EH (cell line): ENCODE measurements at places on chromosomes 4 and X.

DNA sequence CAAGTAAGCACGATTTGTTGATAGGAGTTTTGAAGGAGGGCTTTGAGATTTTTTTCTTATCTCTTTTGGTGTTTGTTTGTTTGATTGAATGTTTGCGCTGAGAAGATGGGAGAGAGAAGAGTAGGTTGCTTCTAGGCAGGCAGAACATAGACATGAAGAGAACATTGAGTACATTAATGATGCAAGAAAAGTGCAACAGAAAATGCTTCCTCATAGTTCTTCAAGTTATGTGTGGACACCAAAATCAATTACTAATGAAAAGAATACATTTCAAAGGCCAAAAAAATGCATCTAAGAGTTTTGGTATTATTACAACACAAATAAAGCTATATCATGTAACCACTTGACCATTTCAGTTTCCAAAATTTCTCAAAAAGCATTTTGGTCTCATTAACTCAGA, 191.0 kb upstream of the PPARGC1A start:
- DNase-seq: no peak

- DNase-seq: no peak
Observed at GRCh38 chr4:26463386-26463785, 26.9 kb downstream of the CCKAR start.

- DNase-seq: no peak
Observed at GRCh38 chr4:44777115-44777514, 50.8 kb upstream of the GNPDA2 start.

GRCh38 chr4:128906581-128906980, 97.1 kb downstream of the JADE1 start:
- no peak for DNase-seq

DNA sequence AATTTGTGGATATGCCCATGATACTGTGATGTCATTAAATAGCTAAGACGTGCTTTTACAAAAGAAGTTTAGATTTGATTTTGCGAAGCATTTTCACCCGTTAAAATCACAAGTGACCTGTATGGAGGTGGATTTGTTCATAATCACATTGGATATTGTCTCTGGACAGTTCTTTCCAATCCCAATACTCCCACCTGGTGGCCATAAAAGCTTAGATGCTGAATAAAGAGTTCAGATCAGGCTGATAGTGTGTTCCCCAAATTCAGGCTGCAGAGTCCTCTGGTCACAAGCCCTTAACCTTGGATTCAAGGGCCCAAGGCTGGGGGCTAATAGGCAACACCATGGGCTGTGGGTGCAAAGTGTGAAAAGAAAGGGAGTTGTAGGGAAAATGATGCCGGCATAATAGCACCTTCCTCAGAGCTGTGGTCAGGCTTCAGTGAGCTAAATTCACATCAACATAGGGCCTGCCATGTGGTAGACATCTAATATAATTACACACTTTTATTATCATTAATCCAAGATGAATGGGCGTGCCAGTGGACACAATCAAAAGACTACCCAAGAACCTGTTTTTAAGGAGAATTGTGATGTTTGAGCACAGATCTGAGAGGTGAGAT, 28.1 kb downstream of the SMIM43 start:
- DNase-seq: peak; percentile 70

- no peak for DNase-seq
Observed at GRCh38 chr4:61533140-61533539, 333.0 kb downstream of the ADGRL3 start.

DNA sequence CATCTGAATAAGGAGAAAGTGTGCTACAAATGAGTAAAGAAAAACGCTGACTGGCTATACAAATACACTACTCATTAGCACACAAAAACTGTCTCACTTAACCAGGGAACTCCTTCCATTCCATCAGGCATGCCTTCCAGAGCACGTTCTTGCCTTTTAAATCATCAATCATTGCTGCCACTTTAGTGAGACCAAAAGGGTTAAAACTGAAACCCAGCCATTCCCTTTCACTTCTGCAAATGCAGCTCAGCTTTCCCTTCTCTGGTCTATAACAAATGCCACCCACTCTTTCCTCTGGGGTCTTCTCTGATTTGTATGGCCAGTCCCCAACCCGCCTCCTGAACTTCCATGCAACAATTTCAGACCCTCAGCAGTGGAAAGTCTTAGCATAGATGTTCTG, 231.5 kb downstream of the TRIML1 start:
- no peak for DNase-seq
